ENCODE measurements at places on chromosomes 5 and 9.

DNA sequence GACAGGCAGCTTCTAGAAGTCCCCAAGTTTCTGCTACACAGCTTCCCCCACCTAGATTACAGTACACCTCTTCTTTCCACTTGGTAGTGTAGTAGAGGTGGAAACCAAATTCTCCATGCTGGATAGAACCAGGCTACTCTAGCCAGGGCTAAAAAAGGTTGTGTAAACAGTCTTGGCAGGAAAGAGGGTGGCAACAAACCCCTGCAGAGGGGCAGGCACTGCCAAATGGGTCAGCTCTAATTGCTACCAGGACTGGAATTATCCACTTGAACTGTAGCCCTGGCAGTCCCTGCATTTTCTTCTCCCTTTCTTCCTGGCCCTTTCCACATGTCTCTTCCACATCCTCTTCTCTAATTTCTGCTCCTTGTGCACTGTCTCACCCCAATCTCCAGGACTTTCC is 24.8 kb downstream of the RANBP3L start:
- no peak for DNase-seq

DNA sequence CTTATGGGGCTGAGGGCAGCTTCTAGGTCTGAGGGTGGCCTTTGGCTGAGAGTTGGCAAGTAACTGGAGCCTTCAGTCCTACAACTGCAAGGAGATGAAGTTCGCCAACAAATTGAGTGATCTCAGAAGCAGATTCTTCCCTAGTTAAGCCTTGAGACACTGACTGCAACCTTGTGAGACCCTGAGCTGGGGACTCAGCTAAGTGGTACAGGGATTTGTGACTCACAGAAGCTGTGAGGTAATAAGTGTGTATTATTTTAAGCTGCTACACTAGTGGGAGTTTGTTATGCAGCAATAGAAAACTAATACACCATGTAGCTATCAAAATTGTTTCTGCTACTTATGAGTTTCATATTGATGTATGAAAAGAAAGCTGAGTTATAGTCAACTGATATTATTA is 279.2 kb downstream of the PIK3R1 start:
- no peak for DNase-seq

- DNase-seq: no peak
Measured at GRCh38 chr9:118595719-118596305, 773.4 kb downstream of the BRINP1 start.

DNA sequence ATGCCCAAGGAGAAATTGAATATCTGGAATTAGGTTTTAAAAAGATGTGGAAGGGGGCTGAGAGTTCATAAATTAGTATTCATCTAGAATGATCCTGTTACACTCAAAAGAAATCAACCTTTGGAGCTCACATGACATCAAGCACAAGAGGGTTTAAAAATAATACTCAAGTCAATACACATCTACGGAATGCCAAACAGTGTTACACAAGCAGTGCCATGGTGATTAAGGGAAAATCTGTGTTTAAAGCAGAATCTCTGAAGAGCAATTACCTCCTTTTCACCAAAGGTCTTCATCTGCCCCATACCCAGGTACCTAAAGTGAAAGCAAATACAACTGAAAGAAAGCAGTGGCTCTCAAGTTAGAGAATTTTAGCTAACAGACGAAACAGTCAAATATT is 261.6 kb downstream of the NFIB start:
- no peak for DNase-seq

GRCh38 chr5:30505014-30505886 is 688.2 kb upstream of the CDH6 start:
- DNase-seq: no peak

- DNase-seq: no peak
Measured at GRCh38 chr9:134929193-134930158, 11.8 kb upstream of the FCN1 start.

DNA sequence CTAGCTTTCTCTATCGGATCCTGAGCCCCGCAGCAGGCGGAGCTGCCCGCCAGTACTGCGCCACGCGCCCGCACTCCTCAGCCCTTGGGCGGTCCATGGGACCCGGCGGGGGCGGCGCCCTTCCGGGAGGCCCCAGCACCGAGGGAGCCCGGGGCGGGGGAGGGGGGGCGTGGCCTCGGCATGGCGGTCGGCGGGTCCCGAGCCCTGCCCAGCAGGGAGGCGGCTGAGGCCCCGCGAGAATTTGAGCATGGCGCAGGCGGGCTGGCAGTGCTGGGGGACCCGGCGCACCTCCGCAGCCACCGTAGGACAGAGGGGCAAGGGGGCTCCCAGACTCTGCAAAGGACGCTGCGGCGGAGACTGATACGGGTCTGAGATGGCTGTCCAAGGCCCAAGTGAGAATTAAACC is 6.8 kb downstream of the ZDHHC11B start:
- no peak for DNase-seq

- no peak for DNase-seq
Measured at GRCh38 chr9:118177241-118177640, 473.0 kb downstream of the TLR4 start.

DNA sequence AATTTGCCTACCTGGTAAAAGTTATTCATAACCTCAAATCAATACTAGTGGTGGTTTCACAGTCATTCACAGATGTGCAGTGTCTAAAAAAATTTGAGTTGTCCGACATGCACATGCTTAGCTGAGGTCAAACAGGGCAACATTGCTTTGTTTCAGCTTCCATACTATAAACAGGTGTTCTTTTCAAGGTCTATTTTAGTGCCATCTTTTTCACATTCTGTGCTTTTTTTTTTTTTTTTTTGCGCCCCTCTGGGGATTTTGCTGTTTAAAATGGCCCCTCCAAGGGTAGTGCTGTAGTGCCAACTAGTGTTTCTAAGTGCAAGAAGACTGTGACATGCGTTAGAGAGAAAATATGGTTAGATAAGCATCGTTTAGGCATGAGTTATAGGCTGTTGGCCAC is 14.5 kb downstream of the PHAX start:
- no peak for DNase-seq

DNA sequence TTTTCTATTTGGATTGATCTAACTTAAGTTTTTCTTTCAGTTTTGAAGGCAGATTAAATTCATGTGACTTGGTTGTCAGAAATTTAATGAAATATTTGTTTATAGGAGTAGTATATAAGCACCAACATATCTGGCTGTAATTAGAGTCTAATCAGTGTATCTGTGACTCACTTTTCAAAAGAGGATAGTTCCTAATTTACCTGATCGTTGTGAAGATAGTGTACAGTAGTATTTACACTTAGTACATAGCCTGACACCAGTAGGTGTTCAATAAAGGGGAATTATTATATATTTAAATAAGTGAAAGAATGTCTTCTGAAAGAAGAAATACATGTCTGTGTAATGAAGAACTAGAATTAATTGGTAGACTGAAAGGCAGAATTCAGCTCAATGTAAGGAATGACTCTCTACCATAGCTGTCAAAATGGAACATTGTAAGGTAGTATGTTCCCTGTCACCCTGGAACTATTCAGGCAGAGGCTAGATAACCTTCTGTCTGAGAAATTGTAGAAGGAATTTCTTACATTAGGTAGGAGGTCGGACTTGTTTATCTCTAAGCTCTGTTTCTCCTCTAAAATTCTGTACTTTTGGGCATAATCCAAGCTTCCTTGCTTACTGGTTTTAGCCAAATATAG is 8.6 kb downstream of the TGFBR1 start:
- DNase-seq: no peak

DNA sequence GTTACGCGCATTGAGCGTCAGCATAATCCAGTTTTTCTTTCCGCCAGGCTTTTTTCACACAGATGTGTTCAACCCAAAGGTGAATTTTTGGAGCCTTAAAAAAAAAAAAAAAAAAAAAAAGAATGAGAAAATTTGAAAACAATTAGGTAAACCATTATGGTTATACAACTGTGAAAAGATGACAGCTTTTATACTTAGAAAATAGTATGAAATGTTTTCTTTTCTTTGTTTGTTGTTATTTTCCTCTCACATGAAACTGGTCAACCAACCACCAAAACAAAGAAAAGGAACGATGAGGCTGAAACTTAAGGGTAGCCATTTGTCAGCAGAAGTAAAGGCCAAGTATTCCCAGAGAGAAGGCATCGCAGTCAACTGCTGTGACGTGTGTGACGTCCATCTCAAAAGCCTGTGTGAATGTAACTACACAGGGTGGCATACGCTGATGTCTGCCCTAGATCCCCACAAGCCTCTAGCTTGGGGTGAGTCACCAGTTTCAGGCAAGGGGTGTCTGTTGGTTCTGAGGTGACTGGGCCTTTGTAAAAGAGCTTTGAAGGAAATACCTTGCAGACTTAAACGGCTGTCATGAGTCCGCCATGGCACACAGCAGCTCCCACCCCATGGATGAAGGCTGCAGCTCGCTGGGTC is 182.9 kb downstream of the AOPEP start:
- no peak for DNase-seq
